NCI-H226 (cell line): ENCODE measurements at places on chromosomes 5 and 9.

- DNase-seq: no peak
These were observed 15.9 kb upstream of the SEMA4D start for GRCh38 chr9:89513837-89514236.

- no peak for DNase-seq
These were observed 8.6 kb downstream of the SPINK4 start for GRCh38 chr9:33248606-33249005.

GRCh38 chr5:66363097-66363496, 219.0 kb downstream of the SREK1 start:
- DNase-seq: no peak

DNA sequence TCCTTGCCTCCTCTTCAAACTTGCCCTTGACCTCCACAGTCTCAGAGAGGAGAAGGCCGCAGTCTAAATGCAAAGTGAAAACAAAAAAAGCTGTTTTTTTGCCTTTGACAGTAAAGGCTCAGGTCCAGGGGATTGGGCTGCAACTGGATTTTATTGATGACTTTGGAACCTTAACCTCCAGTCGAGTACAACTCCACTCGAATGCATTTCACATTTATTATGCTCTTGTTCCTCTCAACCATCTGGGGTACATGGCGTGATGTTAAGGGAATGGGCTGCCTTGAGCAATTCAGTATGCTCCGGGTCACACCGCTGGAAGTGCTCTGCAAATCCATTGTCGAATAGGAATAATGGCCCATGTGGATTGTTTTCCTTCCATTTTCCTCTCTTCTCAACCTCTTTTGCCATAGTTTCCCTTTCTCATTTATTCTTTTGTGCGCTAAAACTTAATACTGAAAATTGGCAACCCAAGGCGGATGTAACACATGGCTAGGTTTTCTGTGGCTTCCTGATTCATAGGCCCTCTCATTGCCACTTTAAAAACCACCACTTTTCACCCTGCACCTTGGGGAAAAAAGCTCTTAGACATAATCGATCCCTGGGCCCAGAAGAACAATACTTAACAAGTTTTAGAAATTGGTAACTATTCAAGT, 34.3 kb downstream of the ITK start:
- DNase-seq: no peak

DNA sequence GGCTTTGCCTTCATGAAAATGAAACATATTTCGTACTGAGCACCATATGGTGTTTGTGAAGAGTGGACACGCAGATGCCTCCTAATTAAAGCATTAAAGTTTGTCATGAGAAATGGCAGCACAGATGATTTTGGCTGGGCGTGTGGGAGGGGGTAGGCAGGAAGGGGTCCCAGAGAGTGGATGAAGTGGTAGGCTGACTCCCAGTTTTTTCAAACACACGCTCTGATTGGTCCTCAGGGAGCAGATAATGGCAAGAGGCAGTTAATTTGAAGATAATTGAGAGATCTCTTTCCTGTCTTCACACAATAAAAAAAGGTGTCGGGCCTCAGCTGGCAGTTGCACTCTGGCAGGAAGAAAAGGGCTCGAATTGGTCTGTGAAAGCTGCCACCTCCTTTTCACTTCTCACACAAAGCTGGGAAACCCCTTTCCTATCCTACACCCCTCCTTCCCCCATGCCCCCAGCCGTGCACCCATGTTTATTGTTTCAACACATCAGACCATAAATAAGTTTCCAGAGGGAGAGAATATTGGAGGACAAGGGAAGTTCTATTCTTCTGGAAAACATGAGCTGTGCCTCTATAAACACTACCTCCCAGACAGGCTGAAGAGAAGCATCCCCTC, 429.6 kb downstream of the ARHGEF28 start:
- no peak for DNase-seq

DNA sequence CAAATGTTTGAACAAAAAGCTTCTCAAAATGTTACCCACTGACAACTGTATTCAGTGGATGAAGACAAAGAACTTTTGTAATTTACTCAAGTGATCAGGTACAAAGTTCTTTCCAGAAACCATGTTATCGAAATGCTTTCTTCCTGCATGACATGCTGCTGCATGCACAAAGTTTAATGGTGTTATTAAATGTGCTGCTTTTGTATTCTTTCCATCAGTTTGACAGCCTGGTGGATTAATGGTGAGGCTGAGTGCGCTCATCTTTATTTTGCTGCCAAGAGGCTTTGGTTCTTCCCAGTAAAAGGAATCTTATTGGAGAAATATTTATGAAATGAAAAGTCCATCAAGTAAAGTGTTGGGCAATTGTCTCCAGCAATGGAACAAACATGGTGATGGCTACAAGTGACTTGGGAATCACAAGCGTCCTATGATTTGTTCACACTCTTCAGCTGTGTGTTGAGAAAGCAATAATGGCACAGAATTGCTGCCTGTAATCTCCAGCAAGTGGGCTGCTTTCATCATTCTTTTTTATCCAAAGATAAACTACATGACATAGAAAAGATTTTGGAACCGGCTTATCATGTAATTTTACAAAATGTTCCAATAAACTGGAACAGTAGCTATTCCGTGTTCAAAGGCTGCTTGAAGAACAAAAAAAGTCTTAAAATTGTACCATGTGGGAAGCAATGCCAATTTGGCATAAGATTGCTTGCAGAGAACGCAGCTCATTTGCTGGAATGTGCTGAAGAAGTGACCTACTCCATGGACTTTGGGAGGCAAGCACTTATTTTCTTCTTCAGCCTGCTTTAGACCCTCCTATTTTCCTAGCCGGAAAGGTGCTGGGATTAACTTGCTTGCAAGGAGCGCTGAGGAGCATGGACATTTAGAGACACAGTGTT, 153.1 kb downstream of the HSD17B3 start:
- no peak for DNase-seq

GRCh38 chr9:84940294-84940693, 270.8 kb downstream of the NTRK2 start:
- DNase-seq: no peak

- no peak for DNase-seq
These were observed 46.4 kb downstream of the SYK start for GRCh38 chr9:90847971-90848370.

DNA sequence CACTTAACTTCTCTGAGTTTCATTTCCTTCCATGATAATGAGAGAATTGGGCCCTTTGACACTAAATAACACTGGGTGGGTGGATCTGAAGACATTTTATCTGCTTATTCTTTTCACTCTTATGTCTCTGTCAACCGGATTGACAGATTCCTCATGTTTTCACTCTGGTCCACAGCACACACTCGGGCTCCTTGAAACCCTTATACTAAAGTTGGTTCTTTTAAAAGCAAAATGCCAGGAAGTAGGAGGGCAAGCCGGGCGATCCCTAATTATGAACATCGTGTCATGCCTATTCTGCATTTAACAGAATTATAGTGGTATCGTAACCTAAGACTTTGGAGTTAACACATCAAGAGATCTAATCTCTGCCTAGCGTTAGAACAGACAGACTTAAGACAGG, 28.2 kb upstream of the CREBRF start:
- DNase-seq: no peak

GRCh38 chr9:130746434-130747212, 53.0 kb downstream of the EXOSC2 start:
- no peak for DNase-seq

- DNase-seq: peak; percentile 33
These were observed 174.2 kb upstream of the TBC1D2 start for GRCh38 chr9:98429613-98430012.

GRCh38 chr9:126880226-126880946, 19.9 kb downstream of the ZBTB34 start:
- no peak for DNase-seq

- DNase-seq: no peak
These were observed 102.2 kb upstream of the DAB2 start for GRCh38 chr5:39526914-39527477.

- DNase-seq: no peak
These were observed 6.4 kb downstream of the PPP2R2B start for GRCh38 chr5:146872188-146872587.

DNA sequence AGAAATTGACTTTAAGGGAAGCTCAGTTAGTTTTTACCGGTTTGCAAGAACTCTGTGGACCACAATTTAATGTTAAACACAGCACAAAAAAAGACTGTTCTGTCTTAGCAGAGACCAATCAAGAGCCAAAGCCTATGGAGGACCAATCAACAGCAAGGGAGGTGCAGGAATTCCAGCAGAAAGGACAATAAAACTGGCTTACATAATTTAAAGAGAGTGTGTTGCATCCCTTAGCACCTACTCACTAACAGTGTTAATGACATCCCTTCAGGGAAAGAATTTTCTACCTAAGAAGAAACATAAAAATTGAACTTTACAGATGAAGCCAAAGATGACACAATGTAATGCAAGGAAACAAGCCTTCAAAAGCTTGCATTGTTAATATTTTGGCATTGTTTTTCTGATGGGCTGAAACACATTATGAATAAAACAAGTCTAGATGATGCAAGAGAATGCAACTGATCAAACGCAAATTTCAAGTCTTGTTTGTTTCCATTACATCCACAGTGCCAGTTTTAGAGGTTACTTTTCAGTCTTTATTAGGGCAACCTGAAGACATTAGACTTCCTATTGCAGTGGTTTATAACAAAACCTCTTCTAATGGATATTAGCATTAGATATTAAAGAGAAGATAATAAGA, 111.3 kb upstream of the FST start:
- DNase-seq: no peak

DNA sequence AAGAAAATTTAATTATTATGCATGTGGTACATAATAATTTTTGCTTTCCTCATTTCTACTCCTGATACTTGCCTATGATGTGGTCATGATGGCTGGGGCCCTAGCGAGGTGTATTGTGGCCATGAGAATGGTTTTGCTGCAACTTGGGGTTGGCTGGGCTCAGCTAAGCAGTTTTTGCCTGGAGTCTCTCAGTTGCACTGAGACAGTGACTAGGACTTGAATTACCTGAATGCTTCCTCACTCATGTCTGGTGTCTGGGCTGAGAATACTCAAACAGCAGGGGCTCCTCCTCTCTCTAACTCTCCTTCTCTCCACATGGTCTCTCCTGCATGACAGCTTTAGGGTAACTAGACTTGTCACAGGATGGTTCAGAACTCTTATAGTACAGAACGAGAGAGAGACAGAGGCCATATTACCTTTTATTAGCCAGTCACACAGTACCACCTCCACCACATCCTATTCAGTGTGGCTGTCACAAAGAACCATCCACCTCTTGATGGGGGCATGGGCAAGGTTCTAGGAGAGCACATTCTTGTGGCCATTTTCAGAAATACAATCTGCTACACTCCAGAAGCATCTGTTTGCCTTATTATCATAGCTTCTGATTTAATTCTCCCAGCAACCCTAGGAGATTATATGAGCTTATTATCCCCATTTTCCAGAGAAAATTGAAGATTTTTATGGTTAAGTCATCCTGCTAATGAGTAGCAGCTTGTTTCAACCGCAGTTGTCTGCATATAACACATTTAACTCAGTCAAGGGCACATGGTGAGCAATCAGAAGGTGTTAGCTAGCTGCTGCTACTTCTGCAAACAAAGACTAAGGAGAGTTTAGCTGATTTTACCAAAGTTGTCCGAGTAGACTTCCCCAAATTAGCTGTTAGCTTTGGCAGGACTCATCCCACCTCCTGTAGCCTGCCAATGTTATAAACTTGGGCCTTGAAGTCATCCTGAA, 245.1 kb downstream of the DOCK8 start:
- no peak for DNase-seq

- DNase-seq: no peak
These were observed 276.4 kb downstream of the MEF2C start for GRCh38 chr5:88606626-88607025.

DNA sequence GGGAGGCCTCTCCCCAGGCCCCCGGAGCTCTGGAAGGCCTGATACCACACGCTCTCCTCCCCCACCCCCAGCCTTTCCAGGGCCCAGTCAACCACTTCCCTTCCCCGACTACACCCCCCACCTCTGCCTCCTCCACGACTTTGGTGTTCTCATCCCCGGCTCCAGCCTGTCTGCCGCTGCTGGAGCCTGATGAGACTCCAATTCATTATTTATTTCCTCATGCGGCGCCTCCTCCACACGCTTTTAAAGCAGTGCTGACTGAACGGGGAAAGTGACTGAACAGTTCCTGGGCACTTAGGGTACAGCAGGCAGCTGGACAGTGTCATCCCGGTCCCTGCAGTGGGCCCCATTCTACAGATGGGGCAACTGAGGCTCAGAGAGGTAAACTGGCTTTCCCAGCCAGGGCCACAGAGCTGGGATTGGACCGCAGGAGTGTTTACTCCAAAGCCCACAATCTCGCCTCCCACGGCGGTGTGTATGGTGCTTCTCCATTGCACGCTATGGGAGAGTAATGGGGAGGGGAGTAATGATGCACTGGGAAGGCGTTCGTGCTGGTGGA, 15.9 kb upstream of the RPL26L1 start:
- DNase-seq: peak; percentile 98

GRCh38 chr9:124800306-124801259, 23.6 kb downstream of the OLFML2A start:
- no peak for DNase-seq

DNA sequence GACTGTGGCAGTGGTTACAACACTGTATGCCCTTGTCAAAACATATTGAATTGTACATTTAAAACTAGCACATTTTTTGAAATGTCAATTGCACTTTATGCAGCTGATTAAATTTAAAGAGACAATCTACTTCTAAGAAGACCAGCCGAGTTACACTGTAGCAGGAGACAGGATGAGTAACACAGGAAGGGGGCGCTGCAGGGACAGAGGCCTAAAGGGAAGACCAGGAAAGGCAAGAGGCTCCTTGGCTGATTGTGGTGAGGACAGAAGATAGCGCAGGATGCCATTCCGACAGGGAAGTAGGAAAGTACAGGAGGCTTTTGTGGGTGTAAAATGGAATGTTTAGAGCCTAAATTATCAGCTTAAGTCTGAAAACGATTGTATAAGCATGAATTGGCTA, 28.2 kb upstream of the PPP2R2B start:
- DNase-seq: no peak

GRCh38 chr5:124574521-124575436, 171.7 kb downstream of the ZNF608 start:
- DNase-seq: no peak

DNA sequence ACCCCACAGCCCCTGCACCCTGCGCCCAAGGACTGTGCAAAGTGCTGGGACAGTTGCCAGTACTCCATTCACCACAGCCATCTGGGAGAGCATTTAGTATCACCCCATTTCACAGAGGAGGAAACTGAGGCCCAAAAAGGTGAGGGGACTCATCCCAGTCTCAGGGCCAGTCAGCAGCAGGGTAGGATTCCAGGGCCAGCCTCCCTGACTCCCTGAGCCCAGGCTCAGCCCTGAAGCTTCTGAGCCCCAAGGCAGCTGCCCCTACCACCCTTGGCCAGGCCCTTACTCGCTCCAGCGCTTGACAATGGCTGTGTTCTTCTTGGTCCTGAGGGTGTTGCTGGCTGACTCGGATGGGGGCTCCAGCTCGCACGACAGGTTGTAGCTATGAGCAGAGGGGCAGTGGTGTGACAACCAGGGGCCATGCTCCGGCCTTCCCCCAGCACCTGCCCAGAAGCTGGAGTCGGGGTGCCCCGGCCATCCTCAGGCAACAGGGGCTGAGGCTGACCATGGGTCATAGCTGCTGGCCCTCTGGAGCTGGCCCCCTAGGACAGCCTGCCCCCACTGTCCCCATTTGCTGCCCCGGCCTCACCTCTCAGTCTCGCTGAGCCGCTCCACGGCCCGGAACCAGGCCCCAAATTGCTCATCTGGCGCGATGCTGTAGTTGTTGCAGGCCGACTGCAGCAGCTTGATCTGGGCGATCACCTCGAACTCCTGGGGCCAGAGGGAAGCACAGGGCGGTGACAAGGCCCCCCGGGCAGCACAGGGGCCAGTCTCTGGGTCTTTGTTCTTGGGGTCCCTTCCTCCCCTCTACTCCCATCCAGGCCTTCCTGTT, 18.6 kb downstream of the RALGDS start:
- no peak for DNase-seq
